ENCODE measurements at places on chromosomes 7 and 10. TPM values are rescaled to one million over a fixed set of nuclear protein-coding genes. Genes with fewer than 3 reads are reported as not detected.

Gene LDB3
- 585 TPM for total RNA-seq

Gene NRG3
- 0.79 TPM for total RNA-seq

Gene IRF5
- 4.6 TPM for total RNA-seq

Gene VWA2
- 0.13 TPM for total RNA-seq

Gene NYAP1
- 0.59 TPM for total RNA-seq

Gene GRID1
- 0.52 TPM for total RNA-seq

Gene GPR146
- total RNA-seq, result 9.0 TPM

Gene FGFBP3
- 0.53 TPM for total RNA-seq

Gene PAPOLB
- total RNA-seq, result 0.06 TPM

Gene DDC
- not detected for total RNA-seq

Gene PWWP2B
- total RNA-seq, result 11.8 TPM

Gene ANXA8
- 4.1 TPM for total RNA-seq

Gene AKR1C4
- not detected for total RNA-seq

Gene NXPH1
- not detected for total RNA-seq

Gene ACSM6
- total RNA-seq, result not detected

Gene AKR1B15
- total RNA-seq, result 0.24 TPM

Gene LIPJ
- total RNA-seq, result not detected

Gene TMEM168
- 16.9 TPM for total RNA-seq

Gene ELMO1
- total RNA-seq, result 15.6 TPM

Gene PIK3CG
- 3.0 TPM for total RNA-seq

Gene ZMYND11
- 59.1 TPM for total RNA-seq

Gene TSPAN15
- total RNA-seq, result 11.0 TPM

Gene MYO1G
- 3.5 TPM for total RNA-seq

Gene CCSER2
- total RNA-seq, result 131 TPM

Gene KIF11
- 1.6 TPM for total RNA-seq

Gene FERD3L
- total RNA-seq, result not detected

Gene CRHR2
- total RNA-seq, result 0.44 TPM
